ENCODE measurements at places on chromosomes 3 and 15.

DNA sequence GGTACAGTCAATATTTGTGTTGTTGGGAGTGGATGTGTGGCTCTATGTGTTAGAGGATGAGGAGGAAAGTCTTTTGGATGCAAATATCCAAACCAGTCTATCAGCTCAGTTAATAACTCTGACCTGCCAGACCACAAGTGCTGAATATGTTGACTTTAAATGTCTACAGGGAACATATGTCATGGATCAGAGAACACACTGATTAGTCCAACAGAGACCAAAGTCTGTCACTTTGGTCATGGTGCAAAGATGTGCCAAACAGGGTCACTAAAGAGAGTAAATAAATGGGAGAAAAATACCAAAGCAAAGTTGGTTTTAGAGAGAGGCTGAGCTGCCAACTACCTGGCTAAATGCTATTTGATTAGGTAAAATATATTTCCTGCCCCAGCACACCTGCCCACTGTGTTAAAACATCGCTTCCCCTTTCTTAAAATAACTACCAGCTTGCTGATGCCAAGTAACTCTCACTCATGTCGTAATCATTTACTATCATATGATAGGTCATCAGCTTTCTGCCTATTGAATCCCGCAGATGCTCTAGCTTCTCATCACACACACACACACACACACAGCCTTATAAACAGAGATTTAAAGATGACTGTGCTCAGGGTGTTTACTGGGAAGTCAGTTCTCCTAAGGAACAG is 173.3 kb downstream of the PDZRN3 start:
- no peak for DNase-seq

- peak; percentile 39 for DNase-seq
These were observed 9.3 kb downstream of the COLQ start for GRCh38 chr3:15512166-15512565.

- peak; percentile 29 for DNase-seq
These were observed 314.8 kb upstream of the CTDSPL start for GRCh38 chr3:37546876-37547275.

DNA sequence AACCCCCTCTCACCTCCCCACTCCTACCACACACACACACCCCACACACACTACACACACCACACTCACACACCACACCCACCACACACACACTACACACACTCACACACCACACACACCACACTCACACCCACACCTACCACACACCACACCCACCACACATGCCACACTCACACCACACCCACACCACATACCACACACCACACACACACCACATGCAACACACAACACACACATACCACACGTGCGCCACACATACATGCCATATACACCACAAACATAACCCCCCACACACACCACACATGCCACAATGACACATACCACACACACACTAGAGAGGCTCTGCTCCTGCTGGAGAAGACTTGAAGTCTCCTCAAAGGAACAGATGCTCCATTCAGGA is 5.9 kb upstream of the ITPKA start:
- DNase-seq: peak; percentile 47

- DNase-seq: no peak
These were observed 388.5 kb downstream of the VPS13C start for GRCh38 chr15:61671736-61672135.

GRCh38 chr3:56886314-56886713 is 84.6 kb upstream of the ARHGEF3 start:
- DNase-seq: no peak

DNA sequence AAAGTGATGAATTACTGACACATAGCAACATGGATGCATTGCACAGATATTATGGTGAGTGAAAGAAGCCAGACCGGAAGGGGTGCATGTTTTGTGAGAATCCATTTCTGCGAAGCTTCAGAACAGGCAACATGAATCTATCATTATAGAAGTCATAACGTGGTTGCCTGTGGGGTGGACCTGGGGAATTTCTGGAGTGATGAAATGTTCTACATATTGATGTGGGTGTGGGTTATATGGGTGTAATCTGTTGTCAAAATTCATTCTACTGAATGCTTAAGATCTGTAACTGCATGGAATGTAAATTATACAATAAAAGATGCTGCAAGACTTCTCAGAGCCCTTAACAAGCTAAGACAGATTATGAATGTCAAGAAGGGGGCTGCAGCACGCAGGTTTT is 25.2 kb upstream of the TSPAN3 start:
- DNase-seq: no peak

GRCh38 chr3:65466300-65466988 is 572.3 kb downstream of the MAGI1 start:
- DNase-seq: no peak

DNA sequence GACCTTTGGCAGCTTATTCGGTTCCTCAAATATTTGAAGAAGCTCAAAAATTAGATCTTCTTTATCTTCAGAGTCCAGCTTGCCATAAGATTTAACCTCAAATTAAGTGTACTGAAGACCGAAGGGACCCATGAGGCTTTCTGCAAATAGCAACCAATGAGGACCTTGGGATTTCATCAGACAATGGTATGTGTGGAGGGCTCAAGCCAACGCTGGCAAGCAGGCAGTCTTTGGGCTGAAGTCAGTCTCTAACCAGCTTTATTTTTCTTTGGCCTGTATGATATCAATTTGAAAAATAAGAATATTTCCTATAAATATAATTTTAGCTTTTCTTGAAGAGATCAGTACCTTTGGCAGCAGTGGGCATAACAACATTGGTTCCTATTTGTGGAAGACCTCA is 692.7 kb downstream of the MCTP2 start:
- DNase-seq: no peak

- peak; percentile 19 for DNase-seq
These were observed 63.6 kb downstream of the SMAD6 start for GRCh38 chr15:66765478-66766281.
